GM04504 (cell line): ENCODE measurements at places on chromosomes 7 and 10.

DNA sequence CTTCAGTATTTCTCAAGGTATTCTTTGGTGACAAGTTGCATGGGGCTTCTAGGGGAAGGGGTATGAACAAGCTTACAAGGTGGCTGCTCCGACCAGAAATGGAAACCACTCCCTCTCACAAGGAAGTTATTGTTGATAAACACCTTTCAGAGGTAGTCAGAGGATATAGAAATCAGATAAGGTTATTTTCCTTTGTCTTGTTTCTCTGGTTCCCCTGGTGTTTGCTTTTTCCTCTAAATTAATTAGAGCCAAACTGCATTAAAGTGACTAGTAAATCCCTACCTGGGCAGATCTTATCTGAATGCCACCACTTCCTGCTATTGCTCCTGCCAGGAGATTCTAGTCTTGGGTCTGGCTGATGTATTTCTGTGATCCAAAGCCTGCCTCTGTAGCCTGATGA lies 725.4 kb downstream of the INHBA start:
- no peak for DNase-seq

DNA sequence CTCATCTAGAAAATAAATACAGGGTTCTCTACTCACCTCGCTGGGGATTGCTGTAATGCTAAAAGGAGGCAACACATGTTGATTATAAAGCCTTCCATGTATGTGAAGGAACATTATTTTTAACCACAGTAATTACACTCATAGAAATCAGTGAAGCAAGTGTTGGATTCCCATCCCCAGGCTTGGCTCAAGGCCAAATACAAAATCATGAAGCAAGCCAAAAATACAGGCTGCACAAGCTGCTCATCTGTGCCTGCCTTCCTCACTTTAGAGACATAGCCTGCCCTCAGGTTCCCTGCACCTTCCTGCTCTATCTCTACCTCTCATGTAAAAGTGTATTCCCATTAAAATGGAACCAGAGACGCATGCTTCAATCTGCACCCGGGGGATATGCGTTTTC lies 1077.1 kb upstream of the C7orf33 start:
- DNase-seq: no peak

- DNase-seq: peak; percentile 33
Observed at GRCh38 chr10:21078410-21079329, 181.6 kb upstream of the NEBL start.

- no peak for DNase-seq
Observed at GRCh38 chr7:155603858-155604503, 40.5 kb upstream of the RBM33 start.

DNA sequence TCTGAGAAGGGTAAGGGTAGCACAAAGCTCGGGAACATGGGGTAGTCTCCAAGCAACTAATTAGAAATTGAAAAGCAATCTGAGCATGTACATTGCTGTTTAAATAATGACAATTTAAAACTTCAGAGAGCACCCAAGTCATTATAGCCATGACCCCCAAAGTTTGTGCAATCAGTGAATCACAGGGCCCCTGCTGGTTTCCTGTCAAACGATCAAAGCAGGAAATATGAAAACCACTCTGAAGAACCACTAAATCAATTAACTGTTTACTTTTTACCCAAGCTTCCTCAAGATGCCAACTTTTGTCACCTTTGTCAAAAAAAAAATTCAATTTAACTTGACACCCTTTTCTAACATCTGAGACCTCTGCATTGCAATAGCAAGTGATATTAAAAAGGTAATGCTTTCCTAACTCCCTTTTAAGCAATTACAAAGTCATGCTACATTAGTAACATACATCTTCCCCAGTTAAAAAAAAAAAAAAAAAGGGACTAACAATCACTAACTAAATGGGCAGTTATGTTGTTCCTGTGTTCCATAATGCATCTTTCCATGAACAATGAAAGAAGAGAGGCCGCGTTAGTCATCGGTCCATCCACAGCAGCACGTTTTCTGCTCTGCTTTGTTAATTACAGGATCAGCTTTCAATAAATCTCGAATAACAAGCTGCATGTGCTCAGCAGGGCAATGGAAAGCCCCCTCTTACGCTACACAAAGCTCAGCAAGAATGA lies 80.6 kb downstream of the ETV1 start:
- DNase-seq: no peak

GRCh38 chr10:132383751-132384196 lies 13.2 kb upstream of the PWWP2B start:
- no peak for DNase-seq

GRCh38 chr7:80890426-80891258 lies 28.2 kb downstream of the SEMA3C start:
- DNase-seq: no peak

GRCh38 chr10:89241486-89242344 lies 9.9 kb downstream of the LIPA start:
- no peak for DNase-seq

DNA sequence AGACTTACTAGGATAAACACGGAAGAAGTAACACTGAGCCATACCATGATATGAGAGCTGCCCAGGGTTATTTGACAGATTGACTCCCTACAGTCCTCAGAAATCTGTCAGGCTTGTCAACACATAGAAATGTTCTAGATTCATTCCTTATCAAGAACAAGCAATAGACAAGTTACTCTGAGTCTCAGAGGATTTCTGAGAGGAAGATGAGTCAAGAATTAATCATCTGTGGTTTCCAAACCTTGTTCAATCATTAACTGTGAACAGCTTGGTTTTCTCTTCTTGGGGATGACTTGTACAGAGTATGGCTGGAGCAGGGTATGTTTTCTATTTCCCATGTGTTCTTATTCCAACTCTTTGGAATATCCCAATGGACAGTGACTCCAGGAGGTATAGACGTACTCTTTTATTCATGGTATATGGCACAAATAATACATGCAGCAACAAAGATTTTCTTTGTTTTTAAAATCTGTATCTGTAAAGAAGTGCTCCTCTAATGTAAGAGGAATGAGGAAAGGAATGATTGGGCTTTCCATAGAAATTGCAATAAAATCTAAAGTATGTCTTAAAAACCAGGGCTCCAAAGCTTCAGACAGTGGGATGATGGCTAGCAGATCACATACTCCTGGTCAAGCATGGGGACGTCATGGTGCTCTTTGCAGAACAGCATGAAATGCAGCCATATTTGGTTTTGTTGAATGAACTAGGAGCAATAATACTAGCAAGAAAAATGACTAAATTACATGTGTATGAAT lies 11.9 kb upstream of the SFR1 start:
- DNase-seq: peak; percentile 47

DNA sequence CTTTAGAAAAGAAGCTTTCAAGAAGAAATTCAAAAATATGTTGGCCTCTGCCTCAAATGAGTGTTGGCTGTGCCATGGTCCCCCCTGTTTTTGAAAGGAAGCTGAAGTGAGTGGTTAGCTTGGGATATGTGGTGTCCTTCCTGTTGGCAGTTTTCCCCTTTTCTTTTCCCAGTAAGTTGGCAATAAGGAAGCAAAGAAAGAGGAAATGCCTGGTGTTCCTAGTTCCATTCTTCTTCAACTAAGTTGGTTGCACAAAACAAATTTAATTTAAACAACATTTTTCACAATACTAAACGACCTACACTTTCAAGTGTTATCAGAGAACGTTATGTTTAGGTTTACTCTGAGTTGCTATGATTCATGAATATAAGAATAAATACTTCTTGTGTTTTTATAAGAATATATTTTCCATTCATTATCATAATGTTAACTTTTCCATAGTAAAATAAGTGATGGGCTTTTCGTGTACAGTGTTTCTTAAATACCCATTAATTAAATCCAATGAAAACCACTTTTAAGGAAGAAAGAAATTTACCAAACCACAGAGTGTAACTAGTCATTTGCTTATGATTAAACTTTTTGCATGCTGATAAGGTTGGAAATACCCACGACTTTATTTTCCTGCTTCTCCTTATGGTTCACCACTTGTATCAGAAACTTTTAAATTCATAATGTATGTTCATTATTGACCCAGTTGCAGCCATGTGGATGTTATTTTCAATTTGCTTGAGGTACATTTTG lies 7.7 kb downstream of the HDAC9 start:
- DNase-seq: no peak

DNA sequence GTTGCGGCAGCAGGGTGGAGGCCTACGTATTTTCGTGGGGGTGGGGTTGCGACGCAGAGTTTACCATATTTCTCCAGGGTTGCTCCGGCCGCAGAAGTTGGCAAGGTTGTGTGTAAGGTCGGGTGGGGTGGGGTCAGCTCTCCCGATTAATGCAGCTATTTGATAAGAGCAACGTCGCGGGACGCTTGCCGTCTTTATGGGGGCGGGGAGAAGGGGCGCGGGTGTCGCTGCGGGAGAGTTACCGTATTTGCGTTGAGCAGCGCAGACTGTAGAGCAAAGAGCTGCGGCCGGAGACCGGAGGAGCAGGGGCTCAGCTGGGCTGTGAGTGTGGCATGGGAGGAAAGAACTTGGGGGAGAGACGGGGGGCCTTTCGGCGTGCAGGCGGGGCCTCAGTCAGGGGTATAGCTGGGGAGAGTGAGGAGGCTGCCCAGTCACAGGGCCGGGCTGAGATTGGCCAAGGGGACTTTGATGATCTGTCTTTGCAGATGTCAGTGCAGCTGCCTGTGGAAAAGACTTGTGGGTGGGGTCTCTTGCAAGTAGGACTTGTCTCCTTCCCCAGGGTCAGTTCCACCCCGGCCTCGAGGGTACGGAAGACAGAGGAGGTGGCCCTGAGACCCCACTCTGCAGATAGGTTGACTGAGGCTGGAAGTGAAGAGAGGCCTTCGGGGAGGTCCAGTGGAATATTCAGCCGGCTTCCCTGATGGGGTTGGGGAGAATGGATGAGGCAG lies 26.6 kb downstream of the ZNF775 start:
- no peak for DNase-seq

- DNase-seq: peak; percentile 49
Observed at GRCh38 chr10:24642921-24643678, 80.6 kb downstream of the ARHGAP21 start.

GRCh38 chr7:123209786-123210185 lies 10.0 kb upstream of the SLC13A1 start:
- no peak for DNase-seq

- DNase-seq: no peak
Observed at GRCh38 chr10:88996927-88997326, 6.3 kb downstream of the FAS start.

GRCh38 chr10:126569513-126570244 lies 100.8 kb downstream of the C10orf90 start:
- DNase-seq: peak; percentile 64

GRCh38 chr7:128887169-128888038 lies 23.1 kb downstream of the KCP start:
- no peak for DNase-seq

DNA sequence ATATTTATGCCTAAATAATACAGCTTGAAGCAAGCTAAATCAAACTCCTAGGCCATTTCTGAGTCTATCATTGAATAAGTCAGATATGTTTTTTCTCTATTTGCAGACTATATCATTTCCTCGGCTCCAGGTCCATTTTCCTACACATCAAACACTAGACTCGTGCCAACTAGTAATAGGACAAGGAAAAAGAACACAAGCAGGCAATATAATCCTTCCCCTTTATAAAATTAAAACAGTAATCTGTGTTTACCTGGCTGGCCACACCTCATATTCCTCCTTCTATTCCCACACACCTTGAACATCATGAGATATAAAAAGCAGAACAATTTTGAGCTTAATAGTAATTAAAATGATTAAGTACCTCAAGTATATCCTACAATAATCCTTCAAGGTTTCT lies 325.7 kb downstream of the TFEC start:
- no peak for DNase-seq

- no peak for DNase-seq
Observed at GRCh38 chr10:104899779-104900178, 258.7 kb downstream of the SORCS3 start.

DNA sequence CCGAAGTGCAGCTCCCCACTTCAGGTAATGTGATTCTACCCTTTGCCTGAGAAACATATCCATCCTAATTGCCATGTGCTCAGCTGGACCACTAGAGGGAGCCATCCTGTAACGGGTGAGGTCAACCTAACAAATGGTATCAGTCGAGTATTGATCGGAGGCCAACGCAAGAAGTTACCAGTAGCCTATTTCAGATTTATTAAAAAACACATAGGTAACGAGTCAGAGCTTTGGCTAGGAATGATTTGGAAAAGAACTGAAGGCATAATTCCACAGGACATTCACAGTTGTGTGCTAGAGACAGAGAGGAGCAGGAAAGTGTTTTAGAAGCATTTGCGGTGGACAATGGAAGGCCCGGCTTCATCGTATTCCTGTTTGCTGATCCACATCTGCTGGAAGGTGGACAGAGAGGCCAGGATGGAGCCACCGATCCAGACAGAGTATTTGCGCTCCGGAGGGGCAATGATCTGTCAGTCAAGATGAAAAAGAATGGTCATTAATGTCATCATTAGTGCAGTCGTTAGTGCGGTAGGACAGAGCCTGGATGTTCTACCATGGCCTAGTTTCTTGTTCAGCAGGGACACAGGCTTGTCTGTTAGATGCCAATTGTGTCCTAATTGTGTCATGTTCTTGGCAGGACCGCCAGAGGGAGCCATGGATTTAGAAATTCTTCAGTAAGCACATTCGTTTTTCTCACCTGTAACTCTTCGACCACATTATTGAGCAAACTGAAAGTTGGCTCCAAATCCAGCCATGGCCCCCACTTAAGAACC lies 17.5 kb downstream of the ACTA2 start:
- peak; percentile 55 for DNase-seq

DNA sequence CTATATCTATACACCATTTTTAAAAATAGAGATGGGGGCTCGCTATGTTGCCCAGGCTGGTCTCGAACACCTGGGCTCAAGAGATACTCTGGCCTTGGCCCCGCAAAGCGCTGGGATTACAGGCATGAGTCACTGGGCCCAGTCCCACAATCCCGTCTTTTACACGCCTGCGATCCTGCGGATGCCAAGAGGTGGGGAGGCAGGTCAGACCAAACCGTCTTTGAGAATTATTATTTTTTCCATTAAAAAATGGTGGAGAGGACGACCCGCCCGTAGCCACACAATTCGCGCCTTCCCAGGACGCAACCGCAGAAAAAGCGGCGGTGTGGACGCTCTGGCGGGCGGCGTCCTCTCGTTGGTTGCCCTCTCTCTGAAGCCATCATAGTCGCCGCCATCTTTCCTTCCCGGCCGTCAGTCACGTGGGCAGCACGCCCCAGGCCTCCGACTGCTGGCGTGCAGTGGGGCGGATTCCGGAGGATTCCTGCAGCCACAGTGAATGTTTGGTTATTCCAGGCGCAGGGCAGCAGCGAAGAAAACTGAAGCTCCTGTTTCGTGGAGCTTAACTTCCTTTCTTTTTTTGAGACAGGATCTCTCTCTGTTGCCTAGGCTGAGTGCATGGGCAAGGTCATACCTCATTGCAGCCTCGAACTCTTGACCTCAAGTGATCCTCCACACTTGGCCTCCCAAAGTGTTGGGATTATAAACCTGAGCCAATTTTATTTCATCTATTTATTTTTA lies 9.9 kb upstream of the EPHB4 start:
- peak; percentile 82 for DNase-seq

- no peak for DNase-seq
Observed at GRCh38 chr10:104127411-104127810, 5.4 kb downstream of the SFR1 start.

DNA sequence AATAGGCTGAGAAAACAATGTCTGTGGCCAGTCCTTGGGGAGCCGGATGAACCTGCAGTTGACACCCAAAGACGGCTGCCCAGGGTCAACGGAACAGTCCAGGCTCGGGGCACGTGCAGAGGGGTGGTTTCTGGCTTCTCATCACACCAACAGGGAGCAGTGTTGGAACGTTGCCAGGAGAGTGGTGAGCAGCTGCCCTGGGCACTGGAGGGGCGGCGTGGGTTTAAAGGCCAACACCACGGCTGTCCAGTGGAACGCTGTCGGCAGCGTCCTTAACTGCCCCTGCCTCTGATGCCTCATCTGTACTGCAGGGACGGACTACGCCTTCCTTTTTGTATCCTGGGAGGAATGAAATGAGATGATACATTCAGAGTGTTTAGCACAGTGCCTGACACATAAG lies 19.8 kb downstream of the JCAD start:
- DNase-seq: no peak

GRCh38 chr10:80365510-80365909 lies 8.9 kb downstream of the DYDC2 start:
- no peak for DNase-seq
